AML-193 (cell line): ENCODE measurements at places on chromosomes 7 and 10.

DNA sequence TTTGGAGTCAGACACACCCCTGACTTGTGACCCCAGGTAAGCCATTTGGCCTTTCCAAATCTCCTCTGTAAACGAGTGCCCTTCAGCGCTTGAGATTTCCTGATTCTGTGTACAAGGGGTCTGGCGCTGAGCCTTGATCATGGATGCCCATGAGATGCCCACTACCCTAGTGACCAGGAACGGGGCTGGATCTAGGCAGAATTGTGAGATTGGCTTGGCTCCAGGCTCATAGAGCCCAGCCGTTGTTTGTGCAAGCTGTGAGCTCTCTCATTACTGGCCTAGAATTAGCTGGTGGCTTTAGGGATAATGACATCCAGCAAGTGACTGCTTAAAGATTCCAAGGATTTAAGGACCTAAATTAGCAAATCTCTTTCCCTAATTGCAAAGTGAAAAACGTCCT lies 84.9 kb downstream of the CAMK1D start:
- no peak for DNase-seq

DNA sequence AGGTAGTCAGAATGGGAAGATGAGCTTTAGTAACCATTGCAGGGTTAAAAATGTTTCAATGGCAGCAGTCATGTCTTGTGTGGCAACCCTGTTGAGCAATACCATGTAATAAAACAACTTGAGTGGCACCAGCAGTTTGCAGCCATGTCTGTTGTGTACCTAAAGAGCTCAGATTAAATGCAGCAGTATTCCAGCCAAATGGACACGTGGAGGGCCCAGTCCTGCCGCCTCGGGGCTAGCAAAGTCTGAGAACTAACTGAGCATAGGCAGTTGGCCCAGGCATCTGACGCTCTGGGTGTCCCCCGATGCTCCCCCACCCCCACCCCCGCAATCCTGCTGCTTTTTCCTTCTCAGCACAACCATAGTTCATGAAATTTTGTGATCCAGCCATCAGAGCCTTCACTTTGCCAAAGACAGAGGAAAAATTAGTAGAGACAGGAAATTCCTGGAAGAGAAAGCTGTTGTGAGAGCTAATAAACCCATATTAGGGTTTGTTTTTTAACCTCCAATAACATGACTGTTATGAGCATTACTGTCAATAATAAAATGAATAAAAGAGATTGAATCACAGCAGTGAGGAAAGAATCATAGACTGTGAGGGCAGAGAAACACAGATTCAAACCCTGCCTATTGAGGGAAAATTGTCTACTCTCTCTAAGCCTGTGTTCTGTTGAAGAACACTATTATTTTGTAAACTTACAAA lies 220.6 kb upstream of the RHOBTB1 start:
- DNase-seq = peak; percentile 25

- no peak for DNase-seq
Measured at GRCh38 chr10:48467669-48468068, 137.2 kb downstream of the ARHGAP22 start.

DNA sequence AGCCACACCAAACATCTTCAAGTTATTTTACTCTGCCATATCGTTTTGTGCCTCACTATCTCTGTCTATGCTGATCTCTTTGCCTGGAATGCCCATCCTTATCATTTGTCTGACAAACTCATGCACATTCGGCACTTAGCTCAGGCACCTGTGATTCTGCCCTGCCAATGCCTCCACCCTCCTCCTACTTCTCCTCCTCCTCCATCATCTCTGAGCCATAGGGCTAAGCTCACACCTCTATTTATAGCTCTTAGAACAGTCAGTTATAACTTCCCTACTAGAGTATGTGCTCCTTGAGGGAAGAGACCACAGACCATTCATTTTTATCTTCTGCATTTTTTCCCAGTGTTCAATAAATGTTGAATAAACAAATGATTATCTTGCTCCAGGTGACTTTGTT lies 51.2 kb upstream of the CDK13 start:
- no peak for DNase-seq

DNA sequence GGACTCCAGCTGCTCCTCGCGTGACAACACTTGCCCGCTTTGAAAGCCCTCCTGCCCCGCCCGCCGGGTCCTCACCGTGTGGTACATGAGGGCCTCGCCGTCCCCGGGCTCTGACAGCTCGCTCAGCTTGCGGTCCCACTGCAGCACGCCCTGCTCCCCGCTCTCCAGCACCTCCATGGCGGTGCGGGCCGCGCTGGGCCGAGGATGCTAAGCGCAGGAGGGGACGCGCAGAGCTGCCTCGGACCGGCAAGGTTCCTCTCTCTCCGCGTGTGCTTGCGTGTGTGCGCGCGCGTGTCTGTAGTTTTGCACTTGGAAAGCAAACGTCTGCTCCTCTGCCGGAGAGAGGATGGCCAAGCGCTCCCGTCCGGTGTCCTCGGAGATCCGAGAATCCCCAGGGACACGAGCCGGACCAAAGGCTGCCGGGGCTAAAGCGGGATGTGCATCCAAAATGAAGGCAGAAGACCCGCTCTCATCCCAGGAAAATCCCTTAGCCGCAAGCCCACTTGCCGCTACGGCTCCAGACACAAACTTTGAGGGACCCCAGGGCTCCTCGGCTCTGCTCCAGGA lies at the start of gene CREB3L2:
TSS of gene CREB3L2 (minus strand) at position 558 of the 567 bp plus-strand sequence. CDS start at position 177, 381 bp downstream.
- DNase-seq = peak; percentile 36

- no peak for DNase-seq
Measured at GRCh38 chr10:30863516-30864210, 168.0 kb downstream of the ZNF438 start.

DNA sequence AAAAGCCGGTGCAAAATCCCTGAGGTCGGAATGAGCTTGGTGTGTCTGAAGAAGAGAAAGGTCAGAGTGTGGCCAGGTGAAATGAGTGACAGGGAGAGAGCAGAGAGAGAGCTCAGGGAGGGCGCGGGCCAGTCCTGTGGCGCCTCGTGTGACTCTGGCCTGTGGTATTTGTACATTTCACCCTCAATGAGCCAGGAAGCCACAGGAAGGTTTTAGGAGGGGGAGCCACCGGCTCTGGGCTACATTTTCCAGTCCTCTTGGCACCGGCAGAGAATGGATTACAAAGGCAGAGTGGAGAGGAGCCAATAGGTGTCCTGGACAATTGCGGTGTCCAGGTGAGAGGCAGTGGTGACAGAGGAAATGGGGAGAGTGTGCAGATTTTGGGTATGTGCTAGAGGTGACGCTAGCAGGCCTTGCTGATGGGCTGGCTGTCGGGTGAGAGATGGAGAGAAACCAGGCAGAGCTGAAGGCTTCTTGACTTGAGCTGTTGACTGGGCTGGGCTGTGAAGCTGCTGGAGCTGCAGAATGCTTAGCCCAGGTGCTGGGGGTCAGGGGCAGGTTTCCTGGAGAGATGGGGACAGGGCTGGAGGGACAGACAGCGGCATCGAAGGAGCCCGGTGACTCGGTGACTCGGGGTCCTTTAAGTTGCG lies 38.1 kb downstream of the COL13A1 start:
- DNase-seq = no peak

- peak; percentile 4 for DNase-seq
Measured at GRCh38 chr7:150898475-150899011, 46.2 kb downstream of the AOC1 start.

DNA sequence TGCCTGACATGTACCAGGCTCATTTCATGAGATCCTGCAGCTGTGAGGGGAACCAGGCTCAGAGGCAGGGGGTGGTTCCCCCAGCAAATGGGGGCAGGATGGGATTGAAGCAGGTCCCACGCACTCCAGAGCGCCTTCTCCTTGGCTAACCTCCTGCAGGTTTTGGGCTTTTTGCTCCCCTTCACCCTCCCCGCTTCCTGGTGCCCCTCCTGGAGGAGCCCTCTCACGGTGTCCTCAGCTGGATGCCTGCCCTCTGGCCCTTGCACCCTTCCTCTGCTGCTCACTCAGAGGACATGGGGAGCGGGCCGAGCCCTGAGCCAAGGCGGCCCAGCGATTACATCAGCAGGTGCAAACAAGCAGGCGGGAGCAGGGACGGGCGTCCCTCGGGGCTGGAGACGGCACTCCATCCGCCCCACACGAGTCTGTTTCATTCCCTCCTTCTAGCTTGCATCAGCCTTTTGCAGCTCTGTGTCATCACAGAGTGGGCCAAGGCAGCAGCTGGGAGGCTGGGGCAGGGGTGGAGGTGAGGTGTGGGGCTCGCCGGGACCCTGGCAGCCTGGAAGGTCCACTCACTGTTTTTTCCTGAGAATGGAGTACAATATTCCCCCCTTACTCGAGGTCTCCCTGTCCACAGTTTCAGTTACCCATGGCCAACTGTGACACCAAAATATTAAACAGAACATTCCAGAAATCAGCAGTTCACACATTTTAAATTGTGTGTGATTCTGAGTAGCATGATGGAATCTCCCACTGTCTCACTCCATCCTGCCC lies 52.7 kb upstream of the SLC29A3 start:
- DNase-seq = no peak

GRCh38 chr10:10803278-10803677 lies 214.4 kb upstream of the CELF2 start:
- DNase-seq = no peak

DNA sequence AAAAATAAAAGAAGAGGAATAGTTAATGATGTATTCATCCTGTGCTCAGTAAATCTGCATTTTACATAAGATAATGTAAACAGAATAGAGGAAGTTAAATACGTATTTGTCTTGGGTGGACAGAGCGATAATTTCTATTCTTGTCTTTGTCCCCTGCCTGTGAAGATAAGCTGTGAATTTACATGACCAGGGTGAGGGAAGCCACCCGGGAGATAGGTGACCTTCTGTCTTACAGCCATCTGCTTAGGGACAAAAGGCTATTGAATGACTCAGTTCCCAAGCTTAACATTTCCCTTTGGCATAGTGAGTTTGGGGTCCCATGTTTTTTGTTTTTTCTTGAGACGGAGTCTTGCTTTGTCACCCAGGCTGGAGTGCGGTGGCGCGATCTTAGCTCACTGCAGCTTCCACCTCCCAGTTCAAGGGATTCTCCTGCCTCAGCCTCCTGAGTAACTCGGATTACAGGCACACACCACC lies 88.7 kb upstream of the KCTD7 start:
- DNase-seq = no peak
